ENCODE measurements at places on chromosomes 1 and 21.

DNA sequence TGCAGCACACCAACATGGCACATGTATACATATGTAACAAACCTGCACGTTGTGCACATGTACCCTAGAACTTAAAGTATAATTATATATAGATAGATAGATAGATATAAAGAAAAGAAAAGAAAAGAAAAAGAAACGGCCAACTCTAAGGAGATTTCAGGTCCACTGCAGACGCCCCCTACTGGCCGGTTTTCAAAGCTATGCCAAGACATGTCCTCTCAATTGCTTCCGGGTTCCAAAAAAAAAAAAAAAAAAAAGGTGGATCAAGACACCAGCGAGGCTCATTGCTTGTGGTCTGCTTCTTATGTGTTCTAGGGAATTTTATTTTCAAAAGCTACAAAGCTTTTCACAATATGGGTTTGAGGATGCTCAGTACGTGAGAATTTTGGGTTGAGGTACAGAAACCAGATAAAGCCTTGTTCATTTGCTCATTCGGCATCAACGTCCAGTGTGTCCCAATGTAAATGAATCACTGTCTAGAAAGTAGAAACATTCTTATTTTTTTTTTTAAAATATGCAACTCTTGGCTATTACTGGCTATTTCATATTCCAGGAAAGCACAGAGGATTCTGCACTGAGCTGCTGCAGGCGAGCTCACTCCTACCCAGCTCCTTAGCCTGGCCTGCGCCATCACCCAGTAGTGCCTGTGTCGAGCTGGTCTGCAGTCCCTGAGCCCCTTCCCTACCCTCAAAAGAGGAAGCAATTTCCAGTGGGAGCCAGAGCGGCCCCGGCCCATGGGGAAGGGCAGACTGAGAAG is 643.0 kb downstream of the KIF26B start:
- no peak for DNase-seq

- DNase-seq: no peak
Measured at GRCh38 chr1:175200678-175201521, 8.3 kb upstream of the KIAA0040 start.

GRCh38 chr1:233440951-233441401 is 113.5 kb downstream of the MAP3K21 start:
- peak; percentile 1 for DNase-seq

DNA sequence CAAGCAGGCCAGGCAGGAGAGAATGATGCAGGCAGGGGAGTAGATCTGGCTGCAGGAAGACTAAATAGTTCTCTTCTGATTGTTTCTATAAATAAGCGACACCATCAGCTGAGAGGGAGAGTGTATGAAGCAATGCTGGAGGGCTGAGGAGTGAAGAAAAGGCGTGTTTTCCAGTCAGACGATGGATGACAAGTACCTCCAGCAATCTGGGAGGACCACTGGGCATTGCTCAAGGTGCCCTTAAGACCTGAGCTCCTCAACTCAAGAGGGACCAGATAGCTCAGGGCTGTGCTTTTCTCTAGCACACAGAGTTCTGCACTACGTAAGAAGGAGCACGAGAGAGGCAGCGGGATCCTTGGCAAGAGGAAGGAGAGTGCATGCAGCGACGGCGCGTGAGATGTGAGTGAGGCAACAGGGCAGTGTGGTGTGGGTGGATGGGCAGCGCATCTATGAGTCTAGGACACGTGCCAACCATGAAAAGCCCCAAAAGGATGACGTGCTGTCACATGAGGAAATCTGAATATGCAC is 36.0 kb downstream of the PABPC4 start:
- no peak for DNase-seq

DNA sequence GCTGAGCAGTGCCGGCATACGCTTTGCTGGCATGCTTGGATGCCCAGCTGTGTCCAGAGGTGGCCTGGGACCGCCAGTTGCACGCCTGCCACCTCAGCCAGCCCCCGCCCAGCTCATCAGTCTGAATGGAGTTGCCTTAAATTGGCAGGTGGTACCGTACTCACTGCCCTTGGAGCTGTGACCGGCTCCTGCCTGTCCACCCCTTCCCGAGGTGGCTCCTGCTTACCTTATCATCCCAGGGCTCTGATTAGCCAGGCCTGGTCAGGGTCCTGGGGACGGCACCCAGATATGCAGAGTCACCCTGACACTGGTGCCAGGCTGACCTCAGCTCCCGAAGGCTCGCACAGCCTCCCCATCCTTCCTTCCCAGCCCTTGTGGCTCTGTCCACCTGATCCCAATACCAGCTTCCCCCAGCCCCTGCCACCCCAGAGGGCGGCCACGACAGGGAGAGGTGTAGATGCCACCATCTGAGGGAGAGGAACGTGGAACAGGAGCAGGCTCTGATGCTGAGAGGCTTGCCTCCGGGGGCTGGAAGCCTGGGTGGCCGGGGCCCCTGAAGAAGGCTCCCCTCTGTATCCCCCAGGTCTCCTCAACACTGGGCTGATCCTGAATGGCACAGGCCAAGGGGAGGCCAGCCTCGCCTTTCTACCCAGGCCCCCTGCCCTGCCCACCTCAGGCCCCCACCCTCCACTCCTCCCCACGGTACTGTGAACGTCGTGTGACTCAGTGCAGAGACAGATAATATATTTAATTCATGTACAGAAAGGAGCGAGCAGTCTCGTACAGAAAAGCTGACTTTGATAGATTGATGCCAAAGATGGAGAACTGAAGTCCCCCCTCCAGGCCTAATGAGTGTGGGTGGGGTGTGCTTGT is 27.8 kb downstream of the CDK18 start:
- DNase-seq: no peak

DNA sequence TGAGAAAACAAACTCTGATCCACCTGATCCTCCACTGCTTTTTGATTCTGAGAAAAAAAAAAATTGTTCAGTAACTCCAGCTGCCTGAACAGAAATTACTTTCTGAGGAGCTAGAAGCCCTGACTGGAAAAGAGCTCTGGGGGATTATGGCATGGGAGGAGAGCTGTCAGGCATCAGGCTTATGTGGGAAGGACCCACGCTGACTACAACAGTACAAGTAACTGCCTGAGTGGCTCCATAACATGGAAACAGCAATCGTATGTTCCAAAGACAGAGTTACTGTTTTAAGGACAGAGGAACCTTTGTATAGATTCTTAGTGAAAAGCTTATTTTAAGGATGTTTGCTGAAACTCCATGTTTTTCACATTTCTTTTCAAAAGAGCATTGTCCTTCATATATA is 1.2 kb upstream of the ANGPTL7 start:
- DNase-seq: no peak

GRCh38 chr1:78627321-78627720 is 7.1 kb downstream of the IFI44L start:
- DNase-seq: no peak

DNA sequence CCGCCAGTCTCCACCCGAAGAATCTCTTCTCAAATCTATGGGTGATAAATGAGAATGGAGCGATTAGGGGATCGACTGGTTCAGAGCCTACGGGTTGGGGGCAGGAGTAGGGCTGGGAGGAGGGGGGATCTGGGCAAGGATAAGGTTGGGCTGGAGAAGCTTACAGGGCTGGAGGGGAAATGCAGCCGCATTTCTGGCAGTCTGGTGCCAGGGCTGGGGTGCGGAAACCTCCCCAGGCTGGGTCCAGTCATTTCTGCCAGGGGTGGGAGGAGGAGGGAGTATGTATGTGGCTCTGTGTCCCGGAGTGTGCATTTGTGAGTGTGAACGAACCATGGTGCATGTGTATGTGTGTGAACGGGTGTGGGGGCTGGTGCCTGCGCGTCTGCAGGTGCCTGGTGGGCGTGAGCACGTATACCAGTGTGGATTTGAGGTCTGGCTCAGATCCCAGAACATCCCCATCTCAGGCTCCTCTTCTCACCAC is 10.2 kb downstream of the C1orf216 start:
- DNase-seq: no peak

- DNase-seq: peak; percentile 40
Measured at GRCh38 chr1:40059338-40059959, 18.9 kb downstream of the CAP1 start.

DNA sequence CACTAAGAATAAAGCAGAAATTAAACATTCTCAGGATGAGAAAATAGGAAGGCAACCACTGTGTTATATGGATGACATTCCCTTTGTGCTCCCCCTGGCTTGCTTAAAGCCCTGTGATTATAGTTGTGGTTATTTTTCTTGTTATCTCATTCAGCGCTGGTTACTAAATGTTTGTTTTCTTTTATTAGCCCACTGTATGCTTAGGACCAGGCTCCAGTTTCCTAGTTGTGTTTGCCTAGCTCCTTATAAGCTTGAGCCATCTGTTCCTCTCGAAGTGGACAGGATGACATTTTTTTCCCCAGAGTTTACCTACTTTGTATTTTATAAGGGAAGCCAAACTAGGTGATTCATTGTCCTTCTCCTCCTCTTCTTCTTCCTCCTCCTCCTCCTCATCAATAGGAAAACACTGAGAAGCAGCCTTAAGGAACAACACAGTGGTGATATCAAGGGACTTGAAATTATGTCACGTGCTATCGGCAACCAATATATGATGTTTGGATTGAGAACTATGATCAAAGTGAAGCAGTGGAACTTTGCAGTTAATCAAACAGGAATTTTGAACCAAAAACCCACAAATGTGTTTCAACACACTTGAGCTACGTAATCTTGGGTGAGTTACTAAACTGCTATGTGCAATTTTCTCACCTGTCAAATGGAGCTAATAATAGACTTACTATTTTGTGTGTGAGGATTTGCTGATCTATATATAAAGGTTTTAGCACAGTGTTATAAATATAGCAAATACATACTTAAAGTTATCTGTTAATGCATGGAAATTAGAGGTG is 35.1 kb upstream of the RGS7 start:
- DNase-seq: no peak

DNA sequence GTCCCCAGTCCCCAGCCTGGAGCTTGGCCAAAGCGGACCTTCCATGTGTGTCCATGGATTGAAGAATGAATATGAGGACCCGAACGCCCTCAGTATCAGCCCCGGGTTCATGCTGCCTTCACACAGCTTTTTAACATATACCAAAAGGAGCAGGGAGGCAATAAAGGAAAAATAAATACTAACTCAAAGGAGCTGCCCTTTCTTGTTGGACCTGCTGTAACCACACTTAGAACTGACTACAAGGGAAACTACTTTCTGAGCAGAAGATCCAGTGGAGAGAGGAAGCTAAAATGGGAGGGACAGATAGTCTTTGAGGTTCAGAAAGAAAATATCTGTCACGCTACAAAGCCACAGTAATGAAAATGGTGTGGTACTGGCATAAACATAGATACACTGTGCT is 48.6 kb downstream of the CNN3 start:
- DNase-seq: no peak

- no peak for DNase-seq
Measured at GRCh38 chr1:211420845-211421454, 71.0 kb downstream of the RD3 start.

DNA sequence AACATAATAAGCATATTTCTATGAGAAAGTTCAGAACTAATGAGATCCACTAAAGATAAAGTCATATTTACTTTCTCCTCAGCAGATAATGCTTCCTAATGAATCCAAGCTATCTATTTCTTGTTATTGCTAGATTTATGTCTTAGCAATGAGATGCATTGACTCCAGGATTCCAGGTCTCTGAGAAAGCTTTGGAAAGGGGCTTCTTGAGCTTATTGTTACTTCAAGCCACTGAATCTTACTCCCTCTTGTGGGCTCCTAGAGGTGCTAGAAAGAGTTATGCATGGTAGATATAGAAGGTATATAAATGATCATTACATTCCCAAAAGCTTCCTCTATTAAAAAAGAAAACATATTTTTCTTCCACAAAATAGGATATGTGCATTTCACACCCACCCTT is 246.4 kb upstream of the ADAMTS5 start:
- no peak for DNase-seq

- DNase-seq: no peak
Measured at GRCh38 chr21:16028941-16029464, 299.2 kb downstream of the USP25 start.

DNA sequence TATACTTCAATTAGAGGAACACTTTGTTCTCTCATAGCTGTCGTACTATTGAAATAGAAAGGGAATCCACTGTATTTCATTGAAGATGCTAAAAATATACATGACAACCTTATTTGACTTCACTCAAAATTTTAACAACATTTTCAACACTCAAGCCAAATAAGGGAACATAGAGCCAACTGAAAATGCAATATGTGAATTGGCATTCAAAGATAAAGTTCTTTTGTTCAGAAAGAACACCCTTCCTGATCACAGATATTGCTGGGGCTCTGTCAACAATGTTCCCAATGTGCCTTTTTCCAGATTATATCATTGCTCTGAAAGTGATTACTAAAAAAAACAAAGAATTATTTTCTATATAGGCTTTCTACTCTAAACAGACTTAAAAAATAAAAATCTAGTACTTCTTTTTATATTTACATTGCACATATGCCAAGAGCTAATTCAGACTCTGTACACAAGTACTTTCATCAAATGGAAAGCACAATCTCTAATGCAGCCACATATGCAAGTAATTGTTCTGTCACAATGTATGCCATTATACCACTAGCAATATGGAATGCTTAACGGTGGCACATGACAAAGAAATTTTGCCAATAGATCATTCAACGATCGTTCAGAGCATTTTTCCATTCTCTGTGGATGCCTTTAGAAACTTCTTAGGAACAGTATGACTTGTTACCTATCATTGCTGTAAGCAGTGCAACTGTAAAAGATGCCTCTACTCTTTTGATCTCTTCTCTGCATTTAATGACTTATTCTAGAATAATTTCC is 171.0 kb downstream of the EIF4G3 start:
- no peak for DNase-seq

DNA sequence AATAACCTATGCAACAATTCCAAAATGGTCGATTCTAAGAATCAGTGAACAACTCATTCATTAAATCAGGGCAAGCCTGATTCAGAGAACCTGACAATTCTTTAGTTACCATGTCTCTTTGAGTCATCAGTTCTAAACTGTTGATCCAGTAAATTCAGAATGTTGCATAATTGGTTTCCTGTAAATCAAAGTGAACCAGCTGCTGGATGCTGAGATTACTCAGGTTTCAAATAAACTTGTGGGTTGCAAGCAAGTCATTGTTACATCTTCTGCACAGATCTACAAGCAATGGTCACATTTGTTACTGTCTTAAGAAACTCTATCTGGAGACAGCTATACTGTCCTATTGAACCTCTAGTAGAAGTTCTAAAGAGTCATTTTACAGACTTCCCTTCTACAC is 16.5 kb downstream of the PLA2G2D start:
- DNase-seq: no peak

DNA sequence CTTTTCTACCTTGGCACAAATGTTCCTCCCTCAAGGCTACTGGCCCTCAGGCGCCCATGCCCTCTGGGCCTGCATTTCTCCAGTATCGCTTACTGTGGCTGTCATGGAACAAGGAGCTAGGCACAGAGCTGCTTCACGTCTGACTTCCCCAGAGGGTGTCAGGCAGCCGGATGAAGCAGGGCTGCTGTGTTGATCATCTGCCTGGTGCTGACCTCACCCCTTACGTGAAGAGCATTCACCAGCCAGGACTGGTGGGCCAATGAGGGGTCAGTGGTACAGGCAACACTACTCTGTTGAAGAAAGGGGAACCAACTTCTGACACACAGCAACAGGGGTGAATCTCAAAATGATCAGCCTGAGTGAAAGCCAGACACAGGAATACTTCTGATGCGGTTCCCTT is 215.5 kb upstream of the GALNT2 start:
- DNase-seq: no peak
